ENCODE measurements at places on chromosomes 6 and 20. TPM values are rescaled to one million over a fixed set of nuclear protein-coding genes. Genes with fewer than 3 reads are reported as not detected.

C6orf58 gene
- total RNA-seq = not detected

INSM1 gene
- total RNA-seq = not detected

TGM3 gene
- total RNA-seq = 0.70 TPM

GPX5 gene
- not detected for total RNA-seq

OXT gene
- not detected for total RNA-seq

ZBP1 gene
- total RNA-seq = 0.23 TPM

C20orf202 gene
- 0.47 TPM for total RNA-seq

UFL1 gene
- 24.1 TPM for total RNA-seq

GTF3C6 gene
- 21.3 TPM for total RNA-seq

PMEPA1 gene
- total RNA-seq = 14.2 TPM

ZFP57 gene
- not detected for total RNA-seq

CDK19 gene
- total RNA-seq = 23.7 TPM
